ENCODE measurements at places on chromosomes 6 and 20.

DNA sequence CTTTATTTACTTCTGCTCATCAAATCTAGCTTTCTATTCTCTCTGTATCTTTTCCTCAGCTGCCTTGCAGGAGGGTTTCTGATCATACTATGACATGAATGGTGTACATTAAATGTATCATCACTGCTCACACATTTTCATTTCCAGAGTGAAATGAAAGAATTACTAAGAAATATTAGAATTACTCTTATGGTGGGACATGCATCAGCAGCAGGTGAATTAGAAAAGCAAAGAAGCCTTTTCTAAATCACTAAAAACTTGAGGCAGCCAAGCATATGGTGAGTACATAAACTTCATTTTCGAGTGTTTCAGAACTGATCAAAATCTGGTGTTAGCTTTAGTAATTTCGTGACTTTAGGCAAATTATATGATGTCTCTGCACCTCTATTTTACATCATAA is 23.6 kb downstream of the IL17A start:
- no peak for DNase-seq

DNA sequence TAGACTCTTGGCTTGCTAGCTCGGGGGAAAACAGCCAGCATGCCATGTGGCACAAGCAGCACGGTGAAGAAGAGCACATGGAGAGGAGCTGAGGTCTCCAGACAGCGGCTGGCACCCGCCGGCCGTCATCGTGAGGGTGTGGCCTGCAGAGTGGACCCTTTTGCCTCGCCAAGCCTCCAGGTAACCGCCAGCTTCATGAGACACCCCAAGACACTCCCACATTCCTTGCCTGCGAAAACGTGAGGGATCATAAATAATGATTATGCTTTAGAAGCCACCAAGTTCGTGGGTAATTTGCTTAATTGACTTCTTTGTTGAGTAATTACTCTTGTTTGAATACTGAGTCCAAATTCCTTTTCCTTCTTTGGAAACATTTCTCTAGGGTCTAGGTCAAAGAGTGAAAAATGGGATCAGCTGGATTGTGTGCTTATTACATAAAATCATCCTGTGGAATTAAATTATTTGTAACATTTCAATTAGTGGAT is 23.2 kb downstream of the FAM50B start:
- no peak for DNase-seq

DNA sequence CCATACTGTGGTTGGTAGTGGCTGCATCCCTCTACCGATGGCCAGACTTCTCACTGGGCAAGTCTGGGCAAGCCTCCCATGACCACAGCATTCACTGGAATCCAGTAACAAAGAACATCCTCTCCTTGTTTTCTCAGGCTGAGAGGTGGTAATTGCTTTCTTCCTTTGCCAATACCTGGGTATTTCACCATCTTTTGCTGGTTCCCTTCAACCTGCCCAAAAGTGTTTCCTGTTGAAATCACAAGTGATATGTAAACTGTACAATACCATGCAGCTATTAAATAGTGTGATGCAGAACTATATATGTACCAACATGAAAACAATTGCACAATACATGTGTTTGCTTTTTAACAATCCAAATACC is at the start of gene PTCHD4:
TSS of gene PTCHD4 (minus strand) at position 55 of the 364 bp plus-strand sequence. CDS start 42,240 bp downstream, outside the sequence.
- no peak for DNase-seq

DNA sequence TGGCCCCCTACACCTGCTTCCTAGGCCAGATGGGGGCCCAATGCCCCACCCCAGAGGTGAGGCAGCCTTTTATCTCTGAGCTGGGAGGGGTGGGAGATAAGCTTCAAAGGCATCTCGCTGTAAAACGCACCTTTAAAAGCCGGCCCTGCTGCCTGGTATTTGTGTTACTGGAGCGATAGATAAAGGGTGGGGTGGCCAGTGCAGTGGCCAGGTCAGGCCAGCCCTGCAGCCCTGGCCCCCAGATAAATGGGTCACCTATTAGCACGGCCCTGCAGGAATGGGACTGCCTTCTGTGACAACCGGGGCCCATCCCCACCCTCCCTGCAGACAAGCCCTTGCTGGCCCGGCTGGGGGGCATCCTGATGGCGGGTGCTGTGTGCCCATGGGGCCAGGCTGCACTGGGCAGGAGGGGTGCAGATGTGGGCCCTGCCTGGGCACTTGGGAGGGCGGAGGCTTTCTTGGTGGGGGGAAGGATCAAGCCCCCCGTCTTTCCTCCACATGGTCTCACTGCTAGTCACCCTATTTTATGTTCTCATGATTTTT is 3.0 kb upstream of the RBBP8NL start:
- DNase-seq, result no peak

- peak; percentile 31 for DNase-seq
These were observed at the start of gene SLC17A9 for GRCh38 chr20:62952373-62952967. Gene SLC17A9 (plus strand): TSS chr20:62952709. CDS start chr20:62952831, 122 bp downstream.

- no peak for DNase-seq
These were observed 111.6 kb downstream of the RTN4IP1 start for GRCh38 chr6:106517706-106518105.

- no peak for DNase-seq
These were observed 255.5 kb downstream of the TBC1D7 start for GRCh38 chr6:13072686-13073347.

- DNase-seq, result no peak
These were observed 849.9 kb upstream of the EPHA7 start for GRCh38 chr6:94269256-94269655.

- no peak for DNase-seq
These were observed 14.8 kb downstream of the MARCKS start for GRCh38 chr6:113871975-113872374.

- DNase-seq, result no peak
These were observed 68.0 kb upstream of the KCNQ5 start for GRCh38 chr6:72553531-72554511.

DNA sequence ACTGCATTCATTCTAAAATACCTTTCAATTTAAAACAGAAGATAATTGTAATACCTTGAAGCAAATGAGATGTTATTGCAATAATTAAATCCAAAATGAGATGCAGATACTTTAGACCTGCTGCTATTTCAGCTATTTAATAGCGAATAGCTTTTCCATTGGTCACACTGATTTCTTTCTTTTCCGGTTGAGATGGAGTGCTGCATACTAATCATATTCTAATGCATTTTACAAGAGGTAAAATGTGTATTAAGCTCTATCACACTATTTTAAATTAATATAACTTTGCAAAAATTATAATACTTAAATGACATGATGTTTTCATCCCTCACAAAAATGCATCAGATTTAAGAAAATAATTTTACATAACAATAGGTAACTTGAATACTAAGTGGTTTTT is 74.0 kb downstream of the ADGRB3 start:
- DNase-seq, result no peak

GRCh38 chr20:1870323-1870722 is 24.9 kb upstream of the SIRPA start:
- DNase-seq, result no peak

GRCh38 chr6:156909212-156910010 is 132.2 kb downstream of the ARID1B start:
- no peak for DNase-seq

DNA sequence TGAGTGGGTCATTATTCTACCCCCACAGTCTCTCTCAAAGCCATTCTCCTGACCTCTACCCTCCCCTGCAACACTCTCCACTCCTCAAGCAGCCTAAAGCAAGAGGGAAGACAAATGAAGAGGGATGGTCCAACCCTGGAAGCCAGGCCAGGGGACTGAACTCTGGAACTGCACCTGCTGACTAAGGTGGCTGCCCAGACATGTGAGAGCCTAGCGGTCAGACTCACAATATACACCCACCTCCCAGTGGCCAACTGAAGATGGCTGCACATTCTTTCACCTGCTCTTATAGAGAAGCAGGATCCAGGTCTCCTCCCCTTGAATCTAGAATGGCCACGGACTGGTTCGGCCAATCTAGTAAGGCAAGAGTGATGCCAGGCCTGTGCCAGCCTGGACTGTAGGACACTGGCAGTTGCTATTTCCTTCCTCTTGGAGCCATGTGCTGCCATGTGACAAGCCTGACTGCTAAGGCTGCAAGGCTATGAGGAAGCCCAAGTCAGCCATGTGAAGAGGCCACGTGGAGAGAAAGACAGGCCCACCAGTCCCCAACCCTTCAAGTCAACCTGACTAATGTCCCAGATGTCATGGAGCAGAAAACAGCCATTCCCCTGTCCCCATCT is 31.8 kb downstream of the ACSS1 start:
- DNase-seq, result no peak

DNA sequence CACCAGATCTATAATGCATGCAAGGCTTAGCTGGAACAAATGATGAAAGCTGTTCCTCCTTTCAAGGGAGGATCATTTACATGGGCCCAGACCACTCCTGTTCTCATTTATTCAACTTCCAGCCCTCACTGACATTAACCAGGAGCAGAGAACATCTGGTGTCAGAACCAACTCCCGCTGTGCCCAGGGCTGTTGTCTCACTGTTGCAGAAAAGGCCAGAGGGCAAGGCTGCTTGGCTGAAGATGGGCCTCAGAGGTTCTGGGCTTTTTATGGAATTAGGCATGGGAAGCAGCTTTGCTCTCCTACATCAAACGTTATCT is 164.2 kb downstream of the GMPR start:
- no peak for DNase-seq

- no peak for DNase-seq
These were observed 35.5 kb upstream of the TMEM217 start for GRCh38 chr6:37293426-37293825.

GRCh38 chr20:10487142-10488136 is 52.3 kb downstream of the SLX4IP start:
- no peak for DNase-seq

DNA sequence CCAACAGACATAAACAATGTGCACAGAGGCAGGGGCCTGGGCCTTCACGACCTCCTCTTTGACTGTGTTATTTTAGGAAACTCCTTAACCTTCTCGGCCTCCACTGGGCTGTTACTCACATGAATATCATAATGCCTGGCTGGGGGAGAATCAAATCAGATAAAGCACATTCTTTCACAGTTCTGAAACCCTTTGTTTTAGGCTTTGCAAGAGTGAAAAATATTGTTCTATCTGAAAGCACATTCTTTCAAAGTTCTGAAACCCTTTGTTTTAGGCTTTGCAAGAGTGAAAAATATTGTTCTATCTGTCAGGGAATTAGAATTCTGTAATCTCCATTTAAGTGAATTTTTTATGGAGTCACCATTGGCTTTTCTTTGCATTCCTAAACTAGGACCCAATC is 50.7 kb upstream of the SYNDIG1 start:
- no peak for DNase-seq

- no peak for DNase-seq
These were observed 58.9 kb upstream of the NAA20 start for GRCh38 chr20:19958219-19958618.

DNA sequence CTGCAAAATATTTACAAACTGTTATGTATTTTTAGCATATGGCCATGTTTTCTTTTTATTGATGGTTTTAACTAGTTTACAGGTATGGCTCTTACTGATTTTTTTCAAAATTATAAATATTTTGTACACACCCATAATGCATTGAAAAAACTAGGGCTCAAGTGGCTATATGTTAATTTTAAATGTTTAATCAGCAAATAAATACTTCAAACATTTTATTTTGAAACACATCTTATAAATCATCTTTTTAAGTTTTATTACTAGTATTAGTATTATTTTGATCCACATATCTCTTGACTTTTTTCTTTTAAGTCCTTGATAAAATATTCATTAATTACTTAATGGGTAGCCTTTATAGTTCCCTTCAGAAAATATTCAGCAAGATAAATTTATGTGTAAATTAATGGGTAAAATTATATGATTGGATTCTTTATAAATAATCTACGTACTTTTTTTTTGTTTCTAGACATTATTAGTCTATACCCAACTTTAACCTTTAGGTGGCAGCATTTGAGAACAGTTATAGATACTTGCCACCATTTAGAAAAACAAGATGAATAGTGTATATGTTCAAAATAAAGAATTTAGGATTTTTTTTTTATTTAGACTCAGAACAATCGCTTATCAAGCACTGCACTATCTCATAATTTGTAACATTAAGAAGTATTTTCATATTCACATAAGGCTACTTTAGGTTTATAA is 241.9 kb downstream of the ADGRB3 start:
- no peak for DNase-seq

DNA sequence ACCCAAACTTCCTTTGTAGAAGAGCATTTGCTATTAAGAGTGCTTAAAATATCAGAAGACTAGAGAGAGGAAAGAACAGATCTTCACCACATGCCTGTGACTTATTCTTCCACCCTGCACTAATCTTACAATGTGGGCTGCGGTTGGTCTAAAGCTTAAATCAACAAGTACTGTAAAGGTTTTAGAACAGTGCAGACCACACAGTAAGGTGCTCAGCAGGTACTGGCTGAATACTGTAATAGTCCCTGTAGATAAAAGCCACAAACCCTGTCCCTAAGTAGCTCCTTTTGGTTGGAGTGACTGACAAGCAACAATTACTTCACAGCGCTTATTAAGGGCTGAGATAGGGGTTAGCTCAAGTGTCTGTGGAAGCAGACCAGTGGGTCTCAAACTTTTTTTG is 972 bp upstream of the PHF3 start:
- no peak for DNase-seq

DNA sequence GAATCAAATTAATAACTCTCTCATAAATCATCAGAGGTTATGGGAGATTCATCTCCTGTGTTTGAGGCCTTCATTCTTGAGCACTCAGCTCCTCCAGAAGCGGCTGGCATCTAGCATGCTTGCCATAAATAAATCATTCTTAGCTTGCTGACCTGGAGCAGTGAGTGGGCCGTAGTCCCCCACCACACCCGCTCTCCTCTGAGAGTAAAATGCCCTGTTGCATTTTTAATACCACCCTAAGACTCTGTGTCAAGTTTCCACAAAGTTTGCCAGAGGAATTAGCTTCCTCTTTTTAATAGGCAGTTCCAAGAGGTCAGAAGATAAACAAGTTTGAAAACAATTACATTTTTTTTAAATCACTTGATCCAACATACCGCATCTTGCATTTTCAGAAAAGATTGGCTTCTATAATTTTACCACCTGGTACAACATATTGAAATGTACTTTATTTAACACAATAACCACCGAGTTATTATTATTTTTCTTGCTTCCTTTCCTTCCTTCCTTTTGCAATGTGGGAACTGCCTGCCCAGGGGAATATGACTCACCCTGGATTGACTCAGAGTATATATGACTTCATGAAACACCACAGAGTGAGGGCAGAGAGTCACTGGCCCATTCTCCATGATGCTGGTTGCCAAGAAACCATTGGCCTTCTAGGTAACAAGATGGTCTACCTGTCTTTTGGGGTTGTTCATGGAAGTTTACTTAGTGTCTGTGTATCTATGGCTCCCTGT is 29.4 kb upstream of the CLIC5 start:
- DNase-seq, result no peak

- peak; percentile 65 for DNase-seq
These were observed 51.7 kb downstream of the CHMP4B start for GRCh38 chr20:33862709-33863403.

All from stimulated activated CD4-positive, alpha-beta T cell treated with anti-CD3 and anti-CD28 coated beads, Interleukin-2, amount 100 ng/mL, for 24 hours (primary cell).